ENCODE measurements at places on chromosomes 7 and 10.

DNA sequence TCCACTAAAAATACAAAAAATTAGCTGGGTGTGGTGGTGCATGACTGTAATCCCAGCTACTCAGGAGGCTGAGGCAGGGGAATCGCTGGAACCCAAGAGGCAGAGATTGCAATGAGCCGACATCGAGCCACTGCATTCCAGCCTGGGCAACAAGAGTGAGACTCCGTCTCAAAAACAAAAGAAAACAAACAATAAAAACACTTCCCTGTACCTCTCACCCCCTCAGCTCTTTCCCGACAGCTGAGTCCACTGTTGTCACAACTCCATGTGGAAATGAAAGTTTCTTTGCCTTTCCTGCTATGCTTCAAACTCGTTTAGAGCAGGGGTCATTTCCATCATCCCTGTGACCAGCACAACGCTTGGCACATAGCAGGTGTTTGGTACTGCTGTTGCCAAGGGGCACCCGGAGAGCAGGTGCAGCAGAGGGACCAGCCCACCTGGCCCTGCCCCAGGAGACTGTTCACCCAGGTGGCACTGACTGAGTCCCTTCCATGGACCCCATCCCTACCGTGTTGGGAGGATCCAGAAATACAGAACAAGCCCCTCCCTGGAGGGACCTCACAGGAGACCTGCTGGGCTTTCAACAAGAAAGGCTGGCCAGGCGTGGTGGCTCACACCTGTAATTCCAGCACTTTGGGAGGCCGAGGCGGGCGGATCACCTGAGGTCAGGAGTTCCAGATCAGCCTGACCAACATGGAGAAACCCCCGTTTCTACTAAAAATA lies 4.9 kb downstream of the TMEM130 start:
- DNase-seq = no peak

GRCh38 chr7:119556436-119556835 lies 716.5 kb upstream of the KCND2 start:
- no peak for DNase-seq

DNA sequence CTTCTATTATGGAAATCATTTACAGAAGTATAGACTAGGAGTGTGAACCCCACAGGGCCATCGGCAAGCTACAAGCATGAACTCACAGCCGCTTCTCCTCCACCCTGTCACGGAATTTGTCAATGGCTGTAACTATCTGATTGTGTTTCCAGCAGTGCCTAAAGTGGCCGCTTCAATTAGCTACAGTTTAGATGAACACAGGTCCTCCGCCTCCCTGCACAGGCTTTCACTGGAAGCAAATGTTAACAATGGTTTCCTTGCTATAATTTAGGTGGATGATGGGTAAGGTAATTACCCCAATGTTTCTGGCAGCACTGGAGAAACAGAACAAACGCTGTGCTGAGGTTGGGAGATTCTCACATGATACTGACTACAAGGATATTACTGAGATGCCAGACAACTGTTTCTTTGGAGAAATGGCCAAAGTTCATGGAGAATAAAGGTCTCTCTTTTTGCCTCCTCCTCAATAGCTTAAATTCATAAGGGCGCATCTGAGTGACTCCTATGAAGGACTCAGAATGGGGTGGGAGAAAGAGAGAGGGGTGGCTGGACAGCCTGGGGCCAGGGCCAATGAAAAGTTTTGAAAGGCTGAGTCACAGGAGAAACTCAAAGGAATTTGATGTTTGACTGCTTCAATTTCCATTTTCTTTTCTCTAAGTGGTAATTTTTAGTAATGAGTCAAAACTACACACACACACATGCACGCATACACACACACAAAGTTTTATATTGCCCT lies 78.9 kb downstream of the SVIL start:
- DNase-seq = no peak

DNA sequence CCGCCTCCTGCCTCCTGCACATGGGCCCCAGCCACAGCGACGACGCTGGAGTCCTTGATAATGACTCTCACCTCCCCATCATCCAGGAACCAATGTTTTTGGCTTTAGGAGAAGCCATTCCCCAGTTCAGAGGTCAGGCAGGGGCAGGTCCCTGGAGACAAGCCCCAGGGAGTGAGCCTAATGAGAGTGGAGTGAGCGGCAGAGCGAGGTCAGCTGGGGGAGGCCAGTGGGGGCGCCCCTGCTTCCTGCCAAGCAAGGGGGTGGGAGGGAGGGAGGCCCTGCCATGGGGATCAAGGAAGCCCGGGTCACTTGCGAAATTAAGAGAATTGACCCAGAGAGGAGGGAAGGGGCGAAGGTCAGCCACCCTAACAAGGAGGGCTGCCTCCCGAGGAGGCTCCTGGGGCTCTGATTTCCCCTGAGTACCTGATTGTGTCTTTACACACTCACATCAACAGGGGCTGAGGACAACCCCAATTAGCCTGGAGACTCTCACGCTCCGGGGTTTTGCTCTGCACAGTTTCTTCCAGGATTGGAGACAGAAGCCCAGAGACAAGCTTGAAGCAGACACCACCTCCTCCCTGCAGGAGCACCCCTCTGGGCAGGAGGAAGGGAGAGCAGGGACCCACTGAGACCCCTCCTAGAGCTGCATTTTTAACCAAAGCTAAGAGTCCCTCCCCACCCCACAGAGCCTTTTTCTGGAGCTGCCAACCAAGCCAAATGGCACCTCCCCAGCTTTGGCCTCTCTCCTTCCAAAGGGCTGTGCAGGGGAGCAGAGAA lies 112.1 kb downstream of the COL13A1 start:
- DNase-seq = no peak

- DNase-seq = no peak
Observed at GRCh38 chr10:28137907-28138880, 139.3 kb upstream of the ODAD2 start.

DNA sequence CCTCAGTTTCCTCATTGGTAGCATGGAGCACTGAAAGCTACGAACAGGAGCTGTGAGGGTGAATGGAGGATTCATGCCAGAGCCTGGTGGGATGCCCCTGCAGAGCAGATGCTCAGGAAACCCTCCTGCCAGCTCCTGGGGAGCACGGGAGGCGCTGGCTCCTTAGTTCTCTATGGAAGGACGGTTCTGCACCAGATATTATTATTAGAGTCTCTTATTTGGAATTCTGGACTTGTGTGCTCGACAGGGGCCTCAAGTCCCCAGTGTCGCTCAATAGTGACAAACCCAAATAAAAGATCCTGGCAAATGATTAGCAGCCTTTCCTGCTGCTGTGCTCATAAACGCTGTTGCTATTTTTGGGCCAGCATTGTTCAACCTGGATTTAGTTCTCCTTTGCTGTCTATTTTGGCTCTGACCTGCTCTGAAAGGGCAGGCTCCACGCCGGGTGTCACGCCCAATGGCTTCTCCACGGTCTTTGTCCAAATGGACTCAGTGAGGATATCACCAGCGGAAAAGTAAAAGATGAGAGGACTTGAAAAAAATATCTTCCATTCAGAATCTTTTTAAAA lies 23.0 kb upstream of the KLF6 start:
- no peak for DNase-seq
